Aorta (tissue), 5 donors: ENCODE measurements at places on chromosomes 12 and 14. TPM values are rescaled to one million over a fixed set of nuclear protein-coding genes. Genes with fewer than 3 reads are reported as not detected.

- H3K4me3 ChIP-seq, result no peak overlapping the region
- no peak overlapping the region for H3K27ac ChIP-seq
- H3K4me1 ChIP-seq, result no peaks in the 10 kb centered on the region
- H3K27me3 ChIP-seq, result no peaks in the 10 kb centered on the region
Observed at GRCh38 chr12:117552971-117553370, 191.5 kb upstream of the NOS1 start.

ADAM21 gene
- not detected for polyA plus RNA-seq

- H3K27ac ChIP-seq, result no peak overlapping the region
- H3K27me3 ChIP-seq, result no peaks in the 10 kb centered on the region
- peak; percentile 76 for DNase-seq
- peak overlapping the region; percentile 77 for H3K4me3 ChIP-seq
Observed at GRCh38 chr12:123232472-123232806, 502 bp downstream of the MPHOSPH9 start.

GRCh38 chr12:49031573-49032161 lies 13.1 kb upstream of the PRKAG1 start:
- no peak overlapping the region for H3K27ac ChIP-seq
- no peaks in the 10 kb centered on the region for H3K27me3 ChIP-seq
- H3K36me3 ChIP-seq, result peaks cover 20% of the 10 kb centered on the region
- DNase-seq, result peak; percentile 45
- no peaks in the 10 kb centered on the region for H3K4me1 ChIP-seq

FOXA1 gene
- polyA plus RNA-seq, result 1.4 TPM

- H3K27ac ChIP-seq, result no peak overlapping the region
- H3K4me1 ChIP-seq, result no peaks in the 10 kb centered on the region
- no peak overlapping the region for H3K4me3 ChIP-seq
- no peaks in the 10 kb centered on the region for H3K27me3 ChIP-seq
- H3K36me3 ChIP-seq, result no peaks in the 10 kb centered on the region
Observed at GRCh38 chr12:27957366-27957765, 15.2 kb downstream of the PTHLH start.

DNA sequence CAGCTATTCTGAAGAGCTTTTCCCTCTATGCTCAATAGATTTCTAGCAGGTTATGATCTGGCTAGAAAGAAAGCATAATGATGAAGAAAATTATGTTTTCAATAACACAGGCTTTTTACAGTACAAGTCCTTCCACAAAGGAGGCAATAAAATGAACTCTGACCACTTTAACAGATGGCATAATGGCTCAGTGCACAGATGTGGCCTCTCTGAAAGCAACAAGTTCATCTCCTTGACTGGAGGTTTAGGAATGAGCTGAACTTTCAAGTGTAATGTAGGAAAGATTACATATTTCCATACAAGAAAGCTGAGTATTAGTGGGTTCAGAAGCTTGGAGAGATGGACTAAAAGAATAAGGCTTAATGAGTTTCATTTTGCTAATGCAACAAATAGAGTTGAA lies 147.4 kb downstream of the EFCAB11 start:
- no peaks in the 10 kb centered on the region for H3K4me1 ChIP-seq
- H3K27ac ChIP-seq, result no peak overlapping the region
- no peak for DNase-seq
- H3K4me3 ChIP-seq, result no peak overlapping the region
- H3K27me3 ChIP-seq, result no peaks in the 10 kb centered on the region

DNA sequence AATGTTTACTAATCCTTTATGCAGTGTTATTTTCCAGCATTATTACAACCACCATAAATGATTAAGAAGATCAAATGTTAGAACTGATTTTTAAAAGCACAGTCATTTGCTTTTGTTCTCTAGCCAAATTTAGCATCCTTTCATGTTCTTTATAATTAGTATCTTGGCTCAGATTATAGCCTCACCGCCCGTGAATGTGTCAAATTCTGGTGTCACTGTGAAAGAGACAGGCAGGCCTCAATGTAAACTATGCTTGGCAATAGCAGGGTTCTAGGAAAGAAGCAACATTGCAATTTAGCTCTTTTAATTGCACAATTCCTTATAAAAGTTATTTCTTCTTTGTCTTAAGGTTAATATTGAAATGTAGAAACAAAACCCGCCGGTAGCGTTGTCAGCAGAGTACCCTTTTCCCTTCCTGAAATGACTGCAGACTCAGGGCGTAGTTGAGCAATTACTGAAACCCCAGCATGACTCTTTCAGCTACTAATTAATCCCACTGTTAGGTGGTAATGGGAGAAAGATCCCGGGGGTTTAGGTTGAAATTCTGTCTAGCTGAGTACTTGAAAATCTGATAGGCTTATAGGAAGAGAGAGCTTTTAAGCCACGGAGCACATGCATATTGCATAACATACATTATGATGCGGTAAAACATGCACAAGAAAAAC lies 1600.5 kb upstream of the SEL1L start:
- DNase-seq, result no peak
- H3K4me3 ChIP-seq, result no peak overlapping the region
- no peaks in the 10 kb centered on the region for H3K36me3 ChIP-seq
- H3K4me1 ChIP-seq, result no peaks in the 10 kb centered on the region
- H3K27ac ChIP-seq, result no peak overlapping the region

- no peak overlapping the region for H3K27ac ChIP-seq
- H3K4me3 ChIP-seq, result no peak overlapping the region
- no peaks in the 10 kb centered on the region for H3K27me3 ChIP-seq
- H3K4me1 ChIP-seq, result no peaks in the 10 kb centered on the region
- H3K36me3 ChIP-seq, result no peaks in the 10 kb centered on the region
Observed at GRCh38 chr14:44316647-44317440, 190.2 kb downstream of the FSCB start.

GRCh38 chr12:12219664-12220063 lies 47.2 kb downstream of the LRP6 start:
- no peak overlapping the region for H3K4me3 ChIP-seq
- no peaks in the 10 kb centered on the region for H3K27me3 ChIP-seq
- H3K36me3 ChIP-seq, result no peaks in the 10 kb centered on the region
- DNase-seq, result no peak
- H3K27ac ChIP-seq, result no peak overlapping the region

DNA sequence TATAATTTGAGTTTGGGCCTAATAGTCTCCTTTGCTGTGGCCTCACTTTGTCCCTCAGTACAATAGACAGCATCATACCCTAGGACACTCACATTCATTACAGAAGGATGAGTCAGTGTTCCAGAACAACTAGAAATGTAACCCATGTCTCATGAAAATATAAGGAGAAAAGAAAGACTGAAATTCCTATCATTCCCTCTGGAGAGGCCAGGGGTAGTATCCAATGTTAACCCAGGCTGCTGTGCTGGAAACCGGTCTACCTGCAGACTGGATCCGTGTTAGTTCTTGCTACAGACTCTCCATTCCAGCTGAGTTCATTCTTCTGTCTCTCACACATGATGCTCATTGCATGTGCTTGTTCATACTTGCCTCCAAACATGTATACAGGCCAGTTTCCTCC lies 75.8 kb upstream of the HOXC13 start:
- no peak overlapping the region for H3K4me3 ChIP-seq
- no peaks in the 10 kb centered on the region for H3K4me1 ChIP-seq
- no peak for DNase-seq
- no peaks in the 10 kb centered on the region for H3K27me3 ChIP-seq

DNA sequence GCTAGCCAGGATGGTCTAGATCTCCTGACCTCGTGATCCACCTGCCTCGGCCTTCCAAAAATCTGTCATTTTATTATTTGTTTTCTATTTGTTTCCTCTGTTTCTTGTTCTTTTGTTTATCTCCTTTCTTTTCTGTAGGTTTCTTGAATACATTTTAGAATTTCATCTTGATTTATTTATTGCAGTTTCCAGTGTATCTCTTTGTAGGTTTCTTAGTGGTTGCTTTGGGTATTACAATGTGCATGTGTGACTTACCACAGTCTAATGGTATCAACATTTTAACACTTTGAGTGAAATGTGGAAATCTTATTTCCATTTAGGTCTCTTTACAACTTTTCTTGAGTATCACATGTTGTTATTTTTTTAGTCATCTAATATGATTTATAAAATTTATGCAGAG lies 29.9 kb upstream of the MUCL1 start:
- no peaks in the 10 kb centered on the region for H3K4me1 ChIP-seq
- no peaks in the 10 kb centered on the region for H3K27me3 ChIP-seq
- no peaks in the 10 kb centered on the region for H3K36me3 ChIP-seq

DNA sequence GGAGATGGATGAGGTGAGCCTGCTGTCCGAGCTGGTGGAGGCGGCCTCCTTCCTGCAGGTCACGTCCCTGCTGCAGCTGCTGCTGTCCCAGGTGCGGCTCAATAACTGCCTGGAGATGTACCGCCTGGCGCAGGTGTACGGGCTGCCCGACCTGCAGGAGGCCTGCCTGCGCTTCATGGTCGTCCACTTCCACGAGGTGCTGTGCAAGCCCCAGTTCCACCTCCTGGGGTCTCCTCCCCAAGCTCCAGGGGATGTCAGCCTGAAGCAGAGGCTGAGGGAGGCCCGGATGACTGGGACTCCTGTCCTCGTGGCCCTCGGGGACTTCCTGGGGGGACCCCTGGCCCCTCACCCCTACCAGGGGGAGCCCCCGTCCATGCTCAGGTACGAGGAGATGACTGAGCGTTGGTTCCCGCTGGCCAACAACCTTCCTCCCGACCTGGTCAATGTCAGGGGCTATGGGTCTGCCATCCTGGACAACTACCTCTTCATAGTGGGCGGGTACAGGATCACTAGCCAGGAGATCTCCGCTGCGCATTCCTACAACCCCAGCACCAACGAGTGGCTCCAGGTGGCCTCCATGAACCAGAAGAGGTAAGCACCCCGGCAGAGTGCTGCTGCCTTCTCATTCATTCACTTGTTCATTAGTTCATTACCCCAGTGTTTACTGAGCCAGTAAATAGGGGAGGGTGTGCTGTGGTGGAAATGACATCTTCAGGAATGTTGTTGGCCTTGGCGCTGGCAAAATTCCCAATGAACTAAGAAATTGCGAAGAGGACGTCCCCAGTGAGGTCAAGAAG lies 774 bp upstream of the MANSC4 start:
- DNase-seq, result peak; percentile 54
- peak overlapping the region; percentile 48 for H3K27ac ChIP-seq
- H3K4me3 ChIP-seq, result peak overlapping the region; percentile 88

GNB3 gene
- 32.9 TPM for polyA plus RNA-seq

TAS2R8 gene
- not detected for polyA plus RNA-seq
